ENCODE measurements at places on chromosomes 2 and 18.

GRCh38 chr2:172462373-172462848, 35.0 kb downstream of the ITGA6 start:
- DNase-seq = no peak

DNA sequence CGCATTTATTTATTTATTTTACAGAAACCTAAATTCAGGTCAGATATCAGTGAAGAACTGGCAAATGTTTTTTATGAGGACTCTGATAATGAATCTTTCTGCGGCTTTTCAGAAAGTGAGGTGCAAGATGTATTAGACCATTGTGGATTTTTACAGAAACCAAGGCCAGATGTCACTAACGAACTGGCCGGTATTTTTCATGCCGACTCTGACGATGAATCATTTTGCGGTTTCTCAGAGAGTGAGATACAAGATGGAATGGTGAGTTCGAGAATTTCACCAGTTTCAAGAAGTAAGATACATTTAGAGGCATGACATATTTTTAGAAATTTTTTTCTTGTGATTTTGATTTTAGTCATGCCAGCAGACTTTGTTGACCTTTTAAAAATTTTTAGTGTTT, 4.6 kb downstream of the CDCA7 start:
- no peak for DNase-seq

DNA sequence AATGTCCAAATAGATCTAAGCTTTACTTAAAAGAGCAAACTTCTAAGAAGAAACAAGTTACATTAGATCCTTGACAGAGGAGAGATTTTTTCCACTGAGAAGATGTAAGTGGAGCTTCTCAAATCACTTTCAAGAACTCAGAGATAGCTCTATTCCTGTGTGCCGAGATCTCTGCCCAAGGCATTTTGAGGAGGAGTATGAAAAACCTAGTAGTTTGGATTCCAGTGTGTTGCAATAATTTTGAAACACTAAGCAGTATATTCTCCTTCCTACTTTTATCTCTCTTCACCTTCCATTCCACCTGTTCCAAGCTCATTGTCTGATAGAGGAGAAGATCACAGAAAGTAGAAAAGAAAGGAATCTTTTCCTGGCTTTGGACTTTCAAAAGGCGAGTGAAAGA, 192.0 kb upstream of the TANK start:
- no peak for DNase-seq

GRCh38 chr2:65177751-65178442, 48.0 kb upstream of the RAB1A start:
- no peak for DNase-seq

- DNase-seq = no peak
Observed at GRCh38 chr2:201797175-201797840, 9.0 kb upstream of the CDK15 start.

DNA sequence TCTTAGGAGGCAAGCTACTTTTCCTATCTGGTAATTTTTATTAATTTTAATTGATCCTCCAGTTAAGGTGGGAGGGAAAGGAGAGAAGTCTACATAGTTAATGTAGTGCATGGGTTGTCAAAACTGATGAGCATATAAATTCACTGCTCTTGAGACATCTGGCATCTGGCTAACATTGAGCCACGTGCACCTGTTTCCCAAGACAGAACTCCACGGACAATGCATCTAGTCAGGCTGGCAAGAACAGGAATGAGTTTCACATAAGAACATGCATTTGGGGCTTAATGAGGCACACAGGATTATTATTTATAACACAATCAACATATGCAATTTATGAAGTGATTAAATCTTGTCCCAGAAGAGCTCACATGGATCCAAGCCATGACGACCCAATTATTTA, 16.2 kb upstream of the RAB1A start:
- no peak for DNase-seq

DNA sequence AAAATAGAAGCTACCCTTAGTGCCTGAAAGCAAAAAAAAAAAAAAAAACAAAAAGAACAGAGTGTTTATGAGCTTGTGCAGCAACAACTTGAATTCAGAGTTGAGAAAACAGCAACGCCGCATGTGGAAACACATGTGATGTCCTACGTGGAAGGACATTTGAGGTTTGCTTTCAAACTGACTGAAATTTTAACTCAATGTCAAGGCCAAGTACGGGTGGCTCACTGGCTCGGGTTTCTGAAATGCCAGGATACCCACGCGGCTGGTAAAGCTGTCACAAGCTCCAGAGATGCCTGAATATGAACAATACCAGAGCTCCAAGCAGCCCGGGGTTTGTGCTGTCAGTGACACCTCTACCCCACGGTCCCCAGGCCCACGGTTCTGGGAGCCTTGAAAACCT, 72.2 kb upstream of the THOC1 start:
- DNase-seq = no peak

DNA sequence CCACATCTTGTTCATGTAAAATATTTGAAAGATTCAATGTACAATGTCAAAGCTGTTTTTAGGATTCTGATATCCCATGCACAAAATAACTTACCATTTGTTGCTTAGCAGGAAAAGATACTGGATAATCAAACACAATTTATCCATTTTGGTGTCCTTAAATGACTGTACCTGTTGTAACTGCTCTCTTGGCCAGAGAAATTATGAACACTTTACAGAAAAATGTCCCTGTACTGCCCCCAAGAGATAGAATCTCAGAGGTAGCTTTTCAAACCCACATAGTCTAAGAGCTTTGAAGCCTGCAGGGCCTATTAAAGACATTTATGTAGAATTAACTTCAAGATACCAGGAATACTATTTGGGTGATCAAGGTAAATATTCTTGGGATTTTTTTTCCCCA, 12.2 kb upstream of the ME2 start:
- no peak for DNase-seq

GRCh38 chr2:239577935-239578334, 177.1 kb upstream of the HDAC4 start:
- DNase-seq = no peak

DNA sequence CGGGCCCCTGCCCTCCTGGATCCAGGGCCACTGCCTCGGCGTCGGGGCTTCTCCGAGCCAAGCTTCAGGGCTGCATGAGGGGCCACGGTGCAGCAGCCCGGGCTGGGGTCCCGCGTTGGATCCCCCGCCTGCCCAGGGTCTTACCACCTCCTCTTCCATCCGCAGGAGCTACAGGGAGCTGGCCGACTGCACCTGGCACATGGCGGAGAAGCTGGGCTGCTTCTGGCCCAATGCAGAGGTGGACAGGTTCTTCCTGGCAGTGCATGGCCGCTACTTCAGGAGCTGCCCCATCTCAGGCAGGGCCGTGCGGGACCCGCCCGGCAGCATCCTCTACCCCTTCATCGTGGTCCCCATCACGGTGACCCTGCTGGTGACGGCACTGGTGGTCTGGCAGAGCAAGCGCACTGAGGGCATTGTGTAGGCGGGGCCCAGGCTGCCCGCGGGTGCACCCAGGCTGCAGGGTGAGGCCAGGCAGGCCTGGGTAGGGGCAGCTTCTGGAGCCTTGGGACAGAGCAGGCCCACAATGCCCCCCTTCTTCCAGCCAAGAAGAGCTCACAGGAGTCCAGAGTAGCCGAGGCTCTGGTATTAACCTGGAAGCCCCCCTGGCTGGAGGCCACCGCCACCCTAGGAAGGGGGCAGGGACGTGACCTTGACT, 52.1 kb downstream of the RAMP1 start:
- no peak for DNase-seq

- DNase-seq = no peak
Observed at GRCh38 chr18:25817546-25818237, 272.7 kb downstream of the SS18 start.

DNA sequence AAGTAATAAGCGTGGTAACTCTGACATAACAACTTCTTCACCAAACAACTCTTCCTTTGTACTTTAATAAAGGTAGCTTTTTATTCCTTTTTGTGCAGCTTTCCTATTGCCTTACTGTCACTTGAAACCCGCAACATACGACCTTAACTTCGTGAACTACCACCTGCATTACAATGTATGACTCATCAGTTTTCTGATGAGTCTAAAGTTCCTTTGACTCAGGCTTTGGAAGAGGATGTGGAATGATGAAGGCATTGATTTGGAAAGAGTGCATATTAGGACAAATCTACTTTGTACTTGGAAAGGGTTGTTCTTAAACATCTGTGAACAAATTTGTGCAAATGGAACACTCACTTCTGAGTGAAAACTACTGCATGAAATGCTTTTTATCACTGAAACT, 1012.1 kb downstream of the TMEM182 start:
- no peak for DNase-seq

DNA sequence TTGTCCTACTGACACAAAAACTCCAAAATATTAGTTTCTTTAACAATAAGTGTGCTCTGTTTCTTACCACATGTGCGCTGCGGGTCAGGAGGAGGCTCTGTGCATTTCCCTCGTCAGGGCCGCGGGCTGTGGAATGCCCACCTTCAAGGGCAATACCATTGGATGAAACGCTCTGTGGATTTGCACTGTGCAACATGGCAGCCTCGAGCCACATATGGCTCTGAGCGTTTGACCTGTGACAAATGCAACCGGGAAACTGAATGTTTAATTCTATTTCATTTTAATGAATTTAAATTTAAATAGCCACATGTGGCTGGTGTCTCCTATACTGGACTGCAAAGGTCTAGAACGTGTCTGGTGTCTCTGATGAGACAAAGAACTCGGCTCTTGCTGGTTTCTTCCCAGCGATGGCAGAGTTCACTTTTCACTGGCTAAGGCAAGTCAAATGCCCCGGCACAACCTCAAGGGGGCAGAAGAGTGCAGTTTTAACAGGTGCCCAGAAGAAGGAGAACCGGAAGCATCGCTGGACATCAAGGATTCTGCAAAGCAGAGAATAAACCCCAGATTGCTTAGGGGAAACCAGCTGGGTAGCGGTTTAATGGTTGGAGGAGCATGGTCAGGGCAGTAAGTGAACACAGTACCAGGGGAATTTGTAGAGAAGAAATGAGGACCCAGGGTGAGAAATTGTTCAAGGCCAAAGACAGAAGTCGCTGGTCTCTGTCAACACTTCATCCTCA, 37.0 kb upstream of the TMEM18 start:
- peak; percentile 49 for DNase-seq

- no peak for DNase-seq
Observed at GRCh38 chr2:98252038-98252773, 94.0 kb upstream of the CNGA3 start.

GRCh38 chr2:46177461-46178089, 119.6 kb upstream of the EPAS1 start:
- no peak for DNase-seq

- no peak for DNase-seq
Observed at GRCh38 chr2:60707750-60708371, 48.2 kb upstream of the PAPOLG start.
